ENCODE measurements at places on chromosomes 11 and 22. TPM values are rescaled to one million over a fixed set of nuclear protein-coding genes. Genes with fewer than 3 reads are reported as not detected.

SSTR3 gene
- not detected for total RNA-seq

KRTAP5-1 gene
- not detected for total RNA-seq

ZP1 gene
- under 0.01 TPM for total RNA-seq

OR8A1 gene
- total RNA-seq = not detected

OR5B21 gene
- total RNA-seq = not detected

MUC2 gene
- not detected for total RNA-seq

MUC15 gene
- total RNA-seq = not detected
